ENCODE measurements at places on chromosomes 6 and 20.
A peak's percentile ranks its signal among the peaks of the same experiment; 100 is the strongest.

DNA sequence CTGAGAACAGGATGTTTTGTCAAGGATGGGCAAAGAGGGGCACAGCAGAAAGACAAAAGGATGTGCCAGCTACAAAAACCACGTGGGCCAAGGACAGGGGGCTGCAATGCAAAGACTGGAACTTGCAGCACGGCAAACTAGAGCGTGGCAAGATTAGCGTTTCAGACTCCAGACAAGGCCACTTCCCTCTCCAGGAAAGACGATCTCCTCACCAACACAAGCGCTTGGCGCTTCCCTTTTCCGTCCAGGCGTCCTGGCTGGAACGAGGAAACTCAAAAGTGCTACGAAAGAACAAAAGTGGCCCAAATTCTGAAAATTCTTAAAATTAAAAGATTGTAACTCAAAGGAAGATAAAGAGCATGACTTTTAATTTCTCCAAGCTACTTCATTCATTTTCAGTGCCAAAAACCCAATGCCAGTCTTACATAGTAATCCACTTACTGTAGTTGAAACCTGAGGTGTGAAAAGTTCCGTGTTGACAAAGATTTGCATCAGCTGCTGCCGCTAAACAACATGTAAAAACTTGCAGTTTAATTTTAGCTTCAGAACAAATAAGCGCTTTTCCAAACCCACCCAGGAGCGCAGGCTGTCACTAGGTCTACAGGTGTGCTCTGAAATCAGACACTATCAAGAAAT is 207.1 kb upstream of the RREB1 start:
- peak; percentile 81 for DNase-seq

DNA sequence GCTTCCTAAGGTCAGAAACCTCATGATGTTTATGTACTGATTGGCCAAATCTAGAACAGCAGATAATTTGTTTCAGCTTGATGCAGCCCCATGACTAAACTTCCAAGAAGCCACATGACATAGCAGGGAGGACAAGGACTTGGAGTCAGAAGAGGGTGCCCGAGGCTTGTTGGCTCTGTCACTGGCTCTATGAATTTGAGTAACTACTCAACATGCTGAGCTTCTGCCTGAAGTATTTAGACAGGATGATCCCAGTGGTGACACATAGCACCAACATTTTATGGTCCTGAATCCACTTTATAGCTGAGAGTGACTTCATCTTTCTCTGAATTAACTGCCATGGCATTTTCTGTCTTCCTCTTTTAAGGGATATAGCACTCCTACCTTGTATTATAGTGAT is 13.5 kb upstream of the TBX18 start:
- peak; percentile 33 for DNase-seq

GRCh38 chr6:10725044-10725443 is 2.2 kb downstream of the TMEM14C start:
- DNase-seq: no peak

DNA sequence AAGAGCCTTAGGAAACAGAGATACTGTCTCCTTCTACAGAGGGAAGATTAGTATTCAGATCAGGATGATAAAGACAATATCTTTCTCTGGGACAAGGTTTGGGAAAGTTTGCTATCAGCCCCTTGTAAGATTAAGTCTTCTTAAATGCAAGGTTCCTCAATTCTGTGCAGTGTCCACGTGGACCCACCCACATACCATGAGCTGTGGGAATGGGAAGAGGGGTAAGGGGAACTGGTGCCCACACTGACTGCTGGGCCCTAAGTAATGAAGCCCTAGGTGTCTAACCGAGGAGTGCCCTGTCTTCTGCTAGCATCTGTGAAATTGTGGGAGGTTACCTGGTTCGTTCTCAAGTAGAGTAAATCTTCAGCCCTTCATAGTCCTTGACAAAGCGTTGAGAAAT is 5.8 kb upstream of the SSTR4 start:
- DNase-seq: no peak

GRCh38 chr20:24813936-24814335 is 135.1 kb upstream of the CST7 start:
- no peak for DNase-seq
